ENCODE measurements at places on chromosomes 2 and 18. TPM values are rescaled to one million over a fixed set of nuclear protein-coding genes. Genes with fewer than 3 reads are reported as not detected.

- no peak for DNase-seq
- peaks cover 13% of the 10 kb centered on the region for H3K36me3 ChIP-seq
- H3K27ac ChIP-seq: no peak overlapping the region
- no peaks in the 10 kb centered on the region for H3K27me3 ChIP-seq
- peaks cover 24% of the 10 kb centered on the region for H3K4me1 ChIP-seq
Observed at GRCh38 chr2:131044075-131044756, 49.0 kb downstream of the FAM168B start.

The CCDC85A gene
- total RNA-seq: not detected

The GATA6 gene
- total RNA-seq: not detected

GRCh38 chr2:211439011-211439410 is 882.6 kb downstream of the CPS1 start:
- H3K27me3 ChIP-seq: no peaks in the 10 kb centered on the region
- no peaks in the 10 kb centered on the region for H3K36me3 ChIP-seq

The MYO5B gene
- total RNA-seq: 0.18 TPM

The CCDC138 gene
- 15.3 TPM for total RNA-seq

GRCh38 chr2:147247749-147248148 is 597.1 kb upstream of the ACVR2A start:
- no peak for DNase-seq
- H3K27ac ChIP-seq: no peak overlapping the region
- no peaks in the 10 kb centered on the region for H3K4me1 ChIP-seq
- H3K27me3 ChIP-seq: peaks cover under 1% of the 10 kb centered on the region
- peaks cover under 1% of the 10 kb centered on the region for H3K36me3 ChIP-seq

DNA sequence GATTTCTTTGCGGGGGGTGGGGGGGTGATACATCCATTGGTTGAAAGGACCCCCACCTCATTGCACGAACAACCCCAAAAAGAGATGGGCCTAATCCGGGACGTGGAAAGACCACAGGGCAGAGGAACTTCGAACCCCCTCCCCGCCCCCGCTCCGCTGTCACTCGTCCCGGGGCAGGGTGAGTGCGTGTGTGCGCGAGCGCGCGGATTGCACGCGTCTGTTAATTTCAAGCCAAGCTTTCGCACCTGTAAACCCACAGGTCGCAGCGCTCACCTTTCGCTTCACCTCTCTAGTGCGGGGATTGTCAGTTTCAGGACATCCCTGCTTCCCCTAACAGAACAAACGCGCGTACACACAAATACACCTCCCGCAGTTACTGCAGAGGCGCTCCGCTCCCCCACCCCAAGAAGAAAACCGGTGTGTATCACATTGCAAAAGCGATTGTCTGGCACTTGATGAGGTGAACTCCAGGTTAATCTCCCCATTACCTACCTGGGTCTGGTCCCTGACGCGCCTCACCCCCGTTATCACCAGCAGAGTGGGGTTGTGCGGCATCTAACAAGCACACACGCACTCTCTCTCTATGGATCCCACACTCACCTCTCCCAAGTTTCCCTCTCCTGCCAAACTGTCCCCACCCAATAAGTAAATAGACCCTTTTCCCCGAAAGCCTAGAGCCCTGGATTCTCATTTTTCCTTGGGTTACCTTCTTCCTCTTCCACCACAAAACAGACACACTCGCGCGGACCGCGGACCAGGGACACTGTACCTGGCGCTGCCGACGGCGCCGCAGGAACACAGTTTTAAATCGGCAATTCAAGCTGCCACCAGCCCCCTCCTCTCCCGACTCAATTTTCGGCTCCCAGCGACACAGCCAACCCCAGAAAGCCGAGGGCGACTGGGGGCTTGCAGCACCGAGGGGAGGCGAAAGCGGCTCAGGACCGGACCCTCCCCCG is 1.0 kb downstream of the CYP26B1 start:
- H3K36me3 ChIP-seq: no peaks in the 10 kb centered on the region
- H3K4me1 ChIP-seq: peaks cover 43% of the 10 kb centered on the region
- H3K27me3 ChIP-seq: peaks cover 66% of the 10 kb centered on the region
- no peak overlapping the region for H3K27ac ChIP-seq
- no peak for DNase-seq

DNA sequence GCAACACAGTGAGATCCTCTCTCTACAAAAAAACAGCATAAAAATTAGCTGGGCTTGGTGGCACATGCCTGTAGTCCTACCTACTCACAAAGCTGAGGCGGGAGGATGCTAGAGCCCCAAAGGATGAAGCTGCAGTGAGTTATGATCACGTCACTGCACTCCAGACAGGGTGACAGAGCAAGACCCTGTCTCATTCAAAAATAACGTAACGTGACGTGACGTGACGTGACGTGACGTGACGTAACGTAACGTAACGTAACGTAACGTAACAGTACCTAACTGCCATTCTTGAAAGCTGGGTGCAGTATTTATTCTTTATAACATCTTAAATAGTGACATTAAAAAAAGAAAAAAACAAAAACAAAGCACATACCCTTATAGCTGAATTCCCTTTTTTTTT is 51.7 kb downstream of the NOL10 start:
- H3K4me3 ChIP-seq: no peak overlapping the region
- H3K4me1 ChIP-seq: no peaks in the 10 kb centered on the region
- no peak for DNase-seq
- H3K36me3 ChIP-seq: peaks cover 33% of the 10 kb centered on the region
- H3K27ac ChIP-seq: no peak overlapping the region

GRCh38 chr2:188664951-188665595 is 309.1 kb upstream of the COL3A1 start:
- no peak overlapping the region for H3K4me3 ChIP-seq
- H3K4me1 ChIP-seq: no peaks in the 10 kb centered on the region
- DNase-seq: no peak
- H3K36me3 ChIP-seq: no peaks in the 10 kb centered on the region
- no peak overlapping the region for H3K27ac ChIP-seq
- no peaks in the 10 kb centered on the region for H3K27me3 ChIP-seq

DNA sequence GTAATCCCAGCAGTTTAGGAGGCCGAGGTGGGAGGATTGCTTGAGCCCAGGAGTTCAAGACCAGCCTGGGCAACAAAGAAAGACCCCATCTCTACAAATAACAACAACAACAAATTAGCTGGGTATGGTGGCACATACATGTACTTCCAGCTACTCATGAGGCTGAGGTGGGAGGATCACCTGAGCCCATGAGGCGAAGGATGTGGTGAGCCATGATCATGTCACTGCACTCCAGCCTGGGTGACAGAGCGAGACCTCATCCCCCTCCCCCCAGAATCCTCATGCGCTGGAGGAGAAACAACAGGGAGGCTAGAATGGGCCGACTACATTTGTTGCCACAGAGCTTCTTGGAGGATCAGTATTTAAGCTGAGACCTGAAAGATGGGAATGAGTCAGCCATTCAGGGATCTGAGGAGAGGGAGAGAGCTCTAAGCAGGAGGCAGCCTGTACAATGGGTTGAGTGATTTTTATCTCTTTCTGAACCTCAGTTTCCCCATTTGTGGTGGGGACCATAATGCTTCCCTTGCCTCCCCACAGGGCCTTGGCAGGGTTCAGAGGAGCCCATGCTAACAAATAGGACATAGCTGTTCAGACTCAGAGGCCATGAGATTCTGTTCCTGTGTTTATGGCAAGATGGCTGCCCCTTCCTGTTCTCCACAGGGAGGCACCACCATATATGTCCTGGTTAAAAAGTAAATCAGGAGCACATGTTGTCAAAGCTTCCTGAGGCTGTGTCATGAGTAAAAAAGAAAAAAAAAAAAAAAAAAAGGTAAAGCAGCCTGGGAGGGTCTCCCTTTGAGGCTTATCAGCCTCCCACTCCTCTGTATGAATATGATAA is 131.4 kb upstream of the HAAO start:
- H3K4me1 ChIP-seq: no peaks in the 10 kb centered on the region
- H3K27ac ChIP-seq: no peak overlapping the region
- no peaks in the 10 kb centered on the region for H3K27me3 ChIP-seq
- no peaks in the 10 kb centered on the region for H3K36me3 ChIP-seq

GRCh38 chr2:169983506-169983905 is 156.3 kb downstream of the UBR3 start:
- H3K4me1 ChIP-seq: peaks cover 12% of the 10 kb centered on the region
- no peak overlapping the region for H3K27ac ChIP-seq
- H3K36me3 ChIP-seq: peaks cover 17% of the 10 kb centered on the region
- no peaks in the 10 kb centered on the region for H3K27me3 ChIP-seq
- no peak for DNase-seq

DNA sequence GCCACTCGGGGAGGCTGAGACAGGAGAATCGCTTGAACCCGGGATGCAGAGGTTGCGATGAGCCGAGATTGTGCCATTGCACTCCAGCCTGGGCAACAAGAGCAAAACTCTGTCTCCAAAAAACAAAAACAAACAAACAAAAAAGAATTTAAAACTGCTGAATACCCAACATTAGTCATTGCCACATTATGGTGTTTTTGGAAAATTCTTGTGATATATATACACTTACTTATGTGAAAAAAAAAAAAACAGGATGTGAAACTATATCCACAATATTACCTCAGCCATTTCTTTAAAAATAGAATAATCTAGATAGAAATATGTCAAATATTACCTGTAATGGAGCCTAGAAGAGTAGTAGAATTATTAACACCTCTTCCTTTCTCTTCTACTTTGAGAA is 288.3 kb upstream of the FN1 start:
- H3K4me1 ChIP-seq: peaks cover 13% of the 10 kb centered on the region
- no peak for DNase-seq
- no peak overlapping the region for H3K27ac ChIP-seq
- H3K36me3 ChIP-seq: no peaks in the 10 kb centered on the region
- H3K4me3 ChIP-seq: no peak overlapping the region

- H3K27ac ChIP-seq: no peak overlapping the region
- no peaks in the 10 kb centered on the region for H3K36me3 ChIP-seq
- H3K4me1 ChIP-seq: no peaks in the 10 kb centered on the region
- no peak for DNase-seq
- no peak overlapping the region for H3K4me3 ChIP-seq
Observed at GRCh38 chr2:240225660-240226475, 85.4 kb upstream of the OTOS start.

The ALLC gene
- total RNA-seq: not detected

GRCh38 chr2:217271813-217272212 is 411.9 kb upstream of the TNP1 start:
- H3K4me1 ChIP-seq: no peaks in the 10 kb centered on the region
- H3K4me3 ChIP-seq: no peak overlapping the region
- peaks cover 5% of the 10 kb centered on the region for H3K27me3 ChIP-seq
- H3K27ac ChIP-seq: no peak overlapping the region

DNA sequence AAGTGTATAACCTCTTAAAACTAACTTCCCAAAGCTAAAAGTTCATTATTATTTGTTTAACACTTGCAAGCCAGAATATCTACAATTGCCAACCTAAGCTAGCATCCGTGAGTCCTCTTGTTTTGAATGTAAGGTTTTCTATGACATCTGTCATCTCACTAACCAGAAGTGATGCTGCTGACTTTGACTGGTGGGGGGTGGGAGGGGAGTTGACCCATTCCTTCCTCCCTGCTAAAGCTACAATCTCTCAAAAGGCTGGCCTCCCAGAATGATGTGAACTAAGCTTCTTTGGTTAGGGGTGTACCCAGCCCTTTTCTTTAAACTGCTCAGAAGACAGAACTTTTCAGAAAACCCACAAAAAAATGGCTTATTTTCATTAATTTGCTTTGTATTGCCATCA is 280.6 kb downstream of the ZEB2 start:
- H3K36me3 ChIP-seq: peaks cover 3% of the 10 kb centered on the region
- H3K4me1 ChIP-seq: peaks cover 39% of the 10 kb centered on the region
- DNase-seq: peak; percentile 22
- H3K4me3 ChIP-seq: no peak overlapping the region
- no peaks in the 10 kb centered on the region for H3K27me3 ChIP-seq

The DSC3 gene
- 0.02 TPM for total RNA-seq

The CXCR1 gene
- not detected for total RNA-seq

- H3K27me3 ChIP-seq: peaks cover 4% of the 10 kb centered on the region
- no peaks in the 10 kb centered on the region for H3K36me3 ChIP-seq
- H3K27ac ChIP-seq: no peak overlapping the region
- DNase-seq: no peak
Observed at GRCh38 chr2:220775856-220776488, 796.1 kb downstream of the EPHA4 start.

DNA sequence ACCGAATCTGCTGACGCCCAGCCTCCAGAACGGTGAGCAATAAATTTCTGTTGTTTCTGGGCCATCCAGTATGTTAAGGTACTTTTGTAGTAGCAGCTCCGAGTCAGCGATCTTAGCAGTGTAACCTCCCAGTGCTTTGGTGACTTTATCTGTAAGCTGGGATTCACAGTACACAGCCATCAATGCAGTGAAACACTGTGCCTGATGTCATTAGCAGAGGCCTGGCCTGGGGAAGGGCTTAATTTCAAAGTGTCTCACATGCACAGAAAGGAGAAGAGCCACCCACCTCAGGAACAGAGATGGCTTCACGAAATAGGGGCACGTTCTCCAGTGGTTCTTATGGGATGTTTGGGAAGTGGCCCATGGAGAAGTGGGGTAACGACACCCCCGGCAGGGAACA is 281.2 kb downstream of the PHLPP1 start:
- no peaks in the 10 kb centered on the region for H3K36me3 ChIP-seq
- H3K27me3 ChIP-seq: peaks cover 4% of the 10 kb centered on the region
- H3K4me3 ChIP-seq: no peak overlapping the region
- H3K27ac ChIP-seq: no peak overlapping the region
- DNase-seq: no peak

- no peak for DNase-seq
- H3K36me3 ChIP-seq: no peaks in the 10 kb centered on the region
- H3K4me1 ChIP-seq: peaks cover 3% of the 10 kb centered on the region
Observed at GRCh38 chr2:62573137-62573731, 67.2 kb upstream of the TMEM17 start.

The DAW1 gene
- not detected for total RNA-seq

The KIF5C gene
- total RNA-seq: 14.1 TPM
